NCI-H524 treated with DMSO at 0.1 percent for 48 hours (cell line): ENCODE measurements at places on chromosomes 5 and 9.

DNA sequence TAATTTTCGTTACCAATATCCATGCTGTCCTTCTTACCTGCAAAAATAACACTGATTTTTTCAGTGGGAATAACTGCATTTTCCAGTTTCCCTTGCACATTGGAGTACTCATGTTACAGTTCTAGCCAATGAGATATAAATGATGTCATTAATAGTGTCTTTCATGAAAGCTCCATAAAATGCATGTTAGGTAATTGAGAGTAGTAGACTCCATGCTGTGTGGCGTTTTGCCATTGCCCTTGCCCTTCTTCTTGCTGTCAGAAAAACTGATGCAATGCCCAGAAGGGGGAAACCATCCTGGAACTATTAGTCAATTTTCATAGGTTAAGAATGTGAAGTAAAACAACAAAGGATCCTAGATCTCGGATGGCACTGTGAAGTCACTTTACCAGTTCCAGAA lies 1765.3 kb downstream of the EFNA5 start:
- no peak for DNase-seq

DNA sequence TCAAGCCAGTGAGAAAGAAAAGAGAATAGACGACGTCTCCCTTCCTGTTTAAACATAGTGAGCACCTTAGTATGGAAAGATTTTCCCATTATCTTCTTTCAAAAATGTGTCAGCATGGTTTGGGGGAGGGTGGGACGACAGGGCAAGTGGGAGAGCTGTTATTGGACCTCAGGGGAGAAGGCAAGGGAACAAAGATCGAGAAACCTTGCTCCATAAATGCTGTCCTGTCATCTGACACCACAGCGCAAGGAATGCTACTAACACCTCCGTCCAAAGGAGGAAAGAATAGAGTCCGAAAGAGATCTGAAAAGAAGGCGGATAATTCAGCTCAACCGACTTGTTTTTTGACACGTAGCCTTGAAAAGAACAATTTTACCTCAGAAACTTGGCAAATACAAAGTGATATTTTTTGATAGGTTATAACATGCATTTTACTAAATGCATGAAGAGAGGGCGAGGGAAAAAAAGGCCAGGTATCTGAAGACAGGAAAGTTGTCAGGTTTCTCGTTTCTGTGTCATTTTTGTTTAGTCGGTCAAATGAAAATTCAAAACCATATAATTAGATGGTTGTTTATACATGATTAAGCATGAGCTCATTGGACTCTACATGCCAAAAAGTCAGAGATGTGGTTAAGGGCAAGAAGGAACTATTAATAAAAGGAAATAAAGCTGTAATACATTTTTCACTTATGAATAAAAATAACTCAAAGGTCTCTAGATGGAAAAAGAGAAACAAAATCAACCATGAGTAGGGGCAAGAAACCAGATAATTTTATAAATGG lies 155.7 kb downstream of the GLIS3 start:
- no peak for DNase-seq

DNA sequence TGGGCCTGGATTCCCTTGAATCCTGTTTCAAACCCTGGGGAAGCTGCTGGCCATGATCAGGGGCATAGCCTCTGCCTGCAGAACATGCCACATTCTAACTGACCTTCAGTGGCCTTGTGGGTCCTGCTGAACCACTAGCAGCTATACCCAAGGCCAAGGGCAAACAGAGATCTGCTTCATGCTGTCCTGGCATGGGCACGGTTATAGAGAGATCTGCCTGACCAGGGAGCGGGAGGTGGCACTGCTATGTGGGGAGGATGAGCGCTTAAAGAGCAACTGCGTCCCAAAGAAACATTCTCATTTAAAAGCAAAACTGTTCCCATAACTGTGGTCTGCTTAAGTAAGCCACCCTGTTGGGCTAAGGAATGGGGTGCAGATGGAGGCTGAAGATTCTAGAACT lies 36.5 kb upstream of the SYNPO start:
- DNase-seq: no peak

GRCh38 chr9:129497005-129497812 lies 123.7 kb downstream of the C9orf50 start:
- DNase-seq: no peak

DNA sequence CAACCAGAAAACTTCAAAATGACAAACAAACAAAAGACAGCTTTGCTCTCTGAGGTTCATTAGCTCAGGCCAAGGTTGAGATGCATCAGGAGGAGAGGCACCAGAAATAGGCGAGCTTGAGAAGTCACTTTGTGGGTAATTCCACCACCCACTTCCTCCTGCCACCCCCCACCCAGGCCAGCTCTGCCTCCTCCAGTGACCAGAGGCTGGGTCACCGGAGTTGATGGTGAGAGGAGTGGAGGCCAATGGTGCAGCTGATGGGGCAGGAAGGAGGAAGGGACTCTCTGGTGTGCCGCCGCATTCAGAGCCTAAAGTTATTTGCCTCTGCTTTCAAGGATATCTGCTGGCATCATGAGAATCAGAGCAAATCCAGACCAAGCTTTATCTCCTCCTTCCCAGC lies 73.8 kb upstream of the ASTN2 start:
- no peak for DNase-seq

DNA sequence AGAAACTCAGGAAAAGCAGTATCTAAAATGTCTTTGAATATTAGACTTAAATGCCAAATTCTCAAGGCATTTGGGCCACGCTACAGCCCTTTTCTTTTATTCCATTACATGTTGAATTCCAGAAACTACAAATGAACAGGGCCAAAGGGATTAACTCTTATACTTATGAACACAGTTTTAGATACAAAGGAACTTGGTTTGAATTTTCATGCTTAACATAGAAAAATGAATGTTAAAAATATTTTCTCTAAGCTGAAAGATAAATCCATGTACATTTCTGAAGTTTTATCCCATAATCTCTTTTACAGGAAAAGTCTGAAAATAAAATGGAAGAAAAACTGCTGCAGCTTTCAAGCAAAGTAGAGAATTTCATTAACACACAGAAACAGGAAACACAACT lies 56.8 kb downstream of the FAM81B start:
- no peak for DNase-seq

DNA sequence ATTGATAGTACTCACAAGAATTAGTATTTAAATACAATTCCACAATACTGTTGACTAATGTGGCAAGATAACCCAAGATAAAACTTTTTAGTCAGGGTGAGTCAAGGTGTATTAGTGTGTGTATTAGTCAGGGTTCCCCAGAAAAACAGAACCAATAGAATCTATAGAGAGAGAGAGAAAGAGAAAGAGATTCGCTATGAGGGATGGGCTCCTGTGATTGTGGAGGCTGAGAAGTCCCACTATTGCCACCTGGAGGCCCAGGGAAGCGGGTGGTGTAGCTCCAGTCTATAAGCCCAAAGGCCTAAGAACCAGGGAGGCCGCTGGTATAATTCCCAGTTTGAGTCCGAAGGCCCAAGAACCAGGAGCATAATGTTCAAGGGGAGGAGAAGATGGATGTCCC lies 10.0 kb upstream of the SHISAL2B start:
- no peak for DNase-seq

DNA sequence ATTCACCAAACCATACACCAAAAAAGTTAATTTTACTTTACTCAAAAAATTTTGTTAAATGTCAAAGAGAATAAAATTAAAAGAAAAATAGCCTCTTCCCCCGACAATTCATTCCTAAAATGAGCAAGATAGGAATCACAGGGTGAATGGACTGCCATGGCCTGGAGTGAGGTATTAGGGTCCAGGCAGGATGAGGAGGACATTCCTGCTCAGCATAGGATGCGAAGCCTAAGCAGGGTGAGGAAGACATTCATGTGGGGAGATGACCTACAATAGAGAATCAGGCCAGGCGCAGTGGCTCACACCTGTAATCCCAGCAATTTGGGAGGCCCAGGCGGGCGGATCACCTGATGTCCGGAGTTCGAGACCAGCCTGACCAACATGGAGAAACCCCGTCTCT lies 8.4 kb downstream of the NUDCD2 start:
- no peak for DNase-seq

GRCh38 chr9:14014744-14015143 lies 299.2 kb downstream of the NFIB start:
- DNase-seq: no peak

GRCh38 chr5:126595486-126596083 lies 566 bp upstream of the ALDH7A1 start:
- no peak for DNase-seq

GRCh38 chr9:132446887-132447286 lies 36.9 kb downstream of the CFAP77 start:
- DNase-seq: no peak

GRCh38 chr5:141787376-141787775 lies 90.8 kb downstream of the PCDH1 start:
- DNase-seq: no peak

- DNase-seq: no peak
Observed at GRCh38 chr5:119706049-119706448, 76.7 kb downstream of the FAM170A start.

GRCh38 chr9:123283048-123283408 lies 14.6 kb upstream of the STRBP start:
- DNase-seq: no peak

GRCh38 chr9:126144603-126145456 lies 181.8 kb upstream of the MVB12B start:
- DNase-seq: no peak

DNA sequence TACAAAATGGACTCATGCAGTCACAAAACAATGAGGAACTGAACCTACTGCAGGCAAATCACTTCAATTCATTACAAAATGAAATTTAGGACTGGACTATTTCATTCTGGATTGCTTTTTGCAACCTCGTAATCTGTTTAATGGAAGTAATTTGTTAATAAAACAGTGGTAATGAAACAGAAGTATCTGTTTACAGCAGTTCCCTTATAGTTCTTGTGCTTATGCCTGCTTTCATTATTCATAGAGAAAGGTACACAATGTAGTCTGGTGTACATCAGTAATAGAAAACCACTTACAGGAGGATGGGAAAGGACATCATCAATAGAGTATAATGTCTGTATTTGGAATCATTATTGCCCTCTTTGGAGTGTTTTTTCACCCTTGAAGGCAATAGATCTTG lies 389.2 kb upstream of the NUDT12 start:
- no peak for DNase-seq

- DNase-seq: no peak
Observed at GRCh38 chr9:23638011-23638410, 188.0 kb downstream of the ELAVL2 start.

- no peak for DNase-seq
Observed at GRCh38 chr9:75601280-75601679, 289.2 kb upstream of the PCSK5 start.

- DNase-seq: no peak
Observed at GRCh38 chr5:103867857-103868598, 305.4 kb upstream of the NUDT12 start.

- no peak for DNase-seq
Observed at GRCh38 chr5:97224112-97224750, 41.2 kb upstream of the RIOK2 start.

- DNase-seq: no peak
Observed at GRCh38 chr9:84300271-84300670, 40.3 kb downstream of the SLC28A3 start.

GRCh38 chr5:137367951-137368350 lies 131.2 kb downstream of the SPOCK1 start:
- no peak for DNase-seq

DNA sequence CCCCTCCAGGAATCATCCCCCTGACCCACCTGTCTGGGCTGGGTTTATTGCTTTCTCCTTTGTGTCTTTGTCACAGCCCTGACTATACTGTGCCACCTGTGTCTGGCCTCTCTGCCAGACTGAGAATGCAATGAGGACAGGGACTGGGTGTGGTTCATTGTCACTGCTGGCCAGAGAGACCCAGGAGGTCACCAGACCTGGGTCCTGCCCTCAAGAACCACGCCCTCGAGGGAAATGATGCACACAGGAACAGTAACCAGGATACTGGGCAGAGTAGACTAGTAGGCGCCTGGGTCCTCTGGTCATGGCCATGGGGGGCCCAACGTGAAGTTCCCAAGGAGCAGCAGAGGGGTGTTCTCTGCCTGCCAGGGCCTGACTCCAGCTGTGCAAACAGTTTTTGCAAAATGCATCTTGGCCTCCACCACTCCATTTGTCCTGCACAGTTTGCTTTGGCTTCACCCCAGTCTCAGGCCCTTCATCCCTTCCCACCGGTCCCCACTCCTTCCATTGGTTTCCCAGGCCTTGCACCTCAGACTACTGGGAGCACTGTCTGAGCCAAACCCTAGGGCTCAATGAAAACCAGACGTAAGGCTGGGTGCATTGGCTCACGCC lies 17.8 kb downstream of the RGS3 start:
- no peak for DNase-seq

- no peak for DNase-seq
Observed at GRCh38 chr5:178589180-178590140, 733 bp downstream of the COL23A1 start.

DNA sequence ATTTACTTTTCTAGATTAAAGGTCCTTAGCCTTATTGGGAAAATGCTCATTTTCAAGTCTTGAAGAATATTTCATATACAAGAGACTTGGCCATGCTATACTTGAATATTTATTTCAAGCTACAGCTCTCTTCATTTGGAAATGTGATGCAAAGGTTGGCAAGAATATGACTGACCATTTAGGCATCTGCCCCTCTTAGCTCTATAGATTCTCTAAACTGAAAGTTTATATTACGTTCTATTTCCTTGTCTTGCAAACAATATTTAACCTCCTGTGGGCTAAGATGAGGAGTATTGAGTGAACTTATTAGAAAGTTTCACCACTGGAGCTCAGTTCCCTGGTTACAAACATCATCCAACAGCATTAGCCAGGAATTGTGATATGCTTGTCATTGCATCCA lies 593.1 kb downstream of the MAT2B start:
- no peak for DNase-seq

GRCh38 chr5:6084376-6084775 lies 294.0 kb downstream of the MED10 start:
- no peak for DNase-seq

GRCh38 chr9:130990978-130991777 lies 17.8 kb upstream of the LAMC3 start:
- no peak for DNase-seq

GRCh38 chr9:96048104-96048955 lies 172.8 kb downstream of the ERCC6L2 start:
- DNase-seq: no peak

DNA sequence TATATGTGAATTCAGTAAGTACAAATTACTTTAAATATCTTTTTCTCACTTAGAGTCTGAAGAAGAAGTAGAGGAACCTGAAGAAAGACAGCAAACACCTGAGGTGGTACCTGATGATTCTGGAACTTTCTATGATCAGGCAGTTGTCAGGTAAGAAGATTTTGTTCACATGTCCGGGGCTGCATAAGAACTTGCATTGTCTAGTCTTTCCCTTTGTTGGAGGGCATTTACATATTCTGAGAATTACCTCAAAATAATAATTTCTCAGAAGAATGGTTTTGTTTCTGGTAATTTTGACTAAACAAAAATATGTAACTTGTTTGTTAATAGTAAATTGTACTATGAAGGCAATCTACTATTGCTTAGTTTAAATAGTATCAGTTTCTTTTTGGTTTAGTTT lies 23.7 kb downstream of the G3BP1 start:
- DNase-seq: no peak

DNA sequence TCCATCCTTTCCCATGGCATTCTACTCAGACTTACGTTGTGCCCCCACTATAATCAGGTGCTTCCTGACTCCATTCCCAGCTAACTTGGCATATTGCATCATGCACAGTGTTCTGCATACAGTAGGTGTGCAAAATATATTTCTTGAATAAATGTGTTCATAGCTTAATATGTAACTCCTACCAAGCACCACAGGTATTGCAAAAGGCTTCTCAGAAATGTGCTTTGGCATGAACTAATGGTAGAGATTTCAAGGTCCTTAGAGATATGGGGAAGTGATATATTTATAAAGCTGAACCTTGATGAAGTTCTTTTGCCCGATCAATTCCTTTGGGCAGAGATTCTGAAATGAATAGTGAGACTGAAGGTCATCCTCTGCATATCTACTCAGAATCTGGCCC lies 220.4 kb downstream of the KCTD16 start:
- no peak for DNase-seq

- DNase-seq: no peak
Observed at GRCh38 chr9:93891050-93891449, 64.1 kb downstream of the BARX1 start.
